ENCODE measurements at places on chromosomes 13 and 19.

- no peak for DNase-seq
Observed at GRCh38 chr13:23668562-23668961, 98.3 kb downstream of the TNFRSF19 start.

DNA sequence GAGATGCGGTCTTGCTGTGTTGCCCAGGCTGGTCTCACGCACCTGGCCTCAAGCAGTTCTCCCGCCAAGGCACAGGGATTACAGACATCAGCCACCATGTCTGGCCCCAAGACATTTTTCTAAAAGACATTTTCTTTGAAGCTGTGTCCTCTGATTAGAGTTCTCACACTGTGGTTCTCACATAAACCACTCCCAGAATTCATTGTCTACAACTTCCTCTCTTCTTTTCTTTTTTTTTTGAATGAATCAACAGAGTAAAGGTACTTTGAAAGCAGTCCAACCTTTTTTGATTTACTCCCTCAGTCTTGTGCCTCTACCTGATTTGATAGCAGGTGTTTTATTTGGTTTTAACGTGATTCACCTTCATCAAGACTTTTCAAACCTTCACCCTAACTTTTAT lies 14.3 kb upstream of the SHD start:
- no peak for DNase-seq

- no peak for DNase-seq
Observed at GRCh38 chr13:95418946-95419345, 117.7 kb upstream of the ABCC4 start.

GRCh38 chr19:46603752-46604231 lies 2.7 kb downstream of the CALM3 start:
- DNase-seq: no peak

DNA sequence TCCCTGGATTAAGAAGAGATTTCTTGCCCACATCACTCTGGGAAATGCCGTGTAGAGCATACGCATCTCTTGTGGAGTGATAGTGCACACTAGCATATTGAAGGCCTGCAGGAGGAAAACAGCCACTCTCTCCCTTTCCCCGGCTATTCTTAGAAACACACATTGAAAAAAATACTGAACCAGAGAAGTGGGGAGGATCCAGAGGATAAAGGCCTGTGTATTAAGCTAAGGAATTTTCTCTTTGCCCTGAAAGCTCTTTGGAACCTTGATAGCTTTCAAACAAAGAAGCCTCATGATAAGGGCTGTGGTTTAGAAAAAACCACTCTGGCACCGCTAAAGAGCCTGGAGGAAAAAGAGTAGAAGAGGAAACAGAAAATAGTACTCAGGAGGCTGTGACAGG lies 386.1 kb upstream of the NBEA start:
- no peak for DNase-seq

DNA sequence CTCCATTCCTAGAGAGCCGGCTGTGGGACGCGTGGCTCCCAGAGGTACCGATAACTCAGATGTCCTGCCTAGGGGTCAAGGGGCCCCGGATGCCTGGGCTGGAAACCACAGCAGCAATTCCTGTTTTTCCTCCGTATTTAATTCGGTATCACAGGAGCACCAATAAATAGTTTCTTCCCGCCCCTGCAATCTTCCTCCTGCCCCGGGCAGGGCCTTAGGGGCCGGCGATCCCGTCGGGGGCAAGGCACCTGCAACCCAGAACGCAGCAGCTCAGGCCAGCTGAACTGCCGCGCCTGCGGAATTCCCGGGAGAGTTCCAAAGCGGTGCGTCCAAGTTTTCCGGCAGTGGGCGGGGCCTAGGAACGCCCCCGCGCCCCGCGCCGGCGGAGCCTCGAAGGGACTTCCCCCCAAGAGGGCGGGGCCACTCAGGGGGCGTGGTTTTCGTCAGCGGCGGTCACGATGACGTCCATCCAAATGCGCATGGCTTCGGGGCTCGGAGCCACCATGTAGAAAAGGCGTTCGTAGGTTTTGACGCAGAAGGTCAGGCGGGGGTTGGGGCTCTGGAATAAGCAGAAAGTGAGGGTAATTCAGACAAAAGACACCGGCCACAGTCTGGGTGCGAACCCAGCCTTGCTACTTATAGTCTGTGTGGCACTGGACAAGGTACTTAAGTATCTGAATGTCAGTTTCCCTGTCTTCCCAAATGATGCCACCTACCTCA lies 9.7 kb upstream of the LYPD3 start:
- DNase-seq: peak; percentile 92

DNA sequence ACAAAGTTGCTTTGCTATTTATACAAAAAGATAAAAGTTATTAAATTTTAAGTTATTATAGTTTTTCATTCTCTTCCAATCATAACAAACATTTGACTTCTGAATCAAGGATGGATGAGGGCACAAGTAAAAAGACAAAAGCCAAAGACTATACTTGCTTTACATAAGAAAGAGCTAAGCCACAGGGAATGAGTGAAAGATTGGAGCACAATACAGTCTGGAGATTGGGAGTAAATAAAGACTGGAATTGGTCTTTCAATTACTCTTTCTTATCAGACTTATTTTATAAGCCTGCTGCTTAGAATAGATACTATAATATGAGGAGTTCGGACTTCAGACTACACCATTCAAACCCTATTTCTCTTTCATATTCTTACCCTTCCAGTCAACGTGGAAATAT lies 1874.1 kb upstream of the PRR20A start:
- DNase-seq: no peak

DNA sequence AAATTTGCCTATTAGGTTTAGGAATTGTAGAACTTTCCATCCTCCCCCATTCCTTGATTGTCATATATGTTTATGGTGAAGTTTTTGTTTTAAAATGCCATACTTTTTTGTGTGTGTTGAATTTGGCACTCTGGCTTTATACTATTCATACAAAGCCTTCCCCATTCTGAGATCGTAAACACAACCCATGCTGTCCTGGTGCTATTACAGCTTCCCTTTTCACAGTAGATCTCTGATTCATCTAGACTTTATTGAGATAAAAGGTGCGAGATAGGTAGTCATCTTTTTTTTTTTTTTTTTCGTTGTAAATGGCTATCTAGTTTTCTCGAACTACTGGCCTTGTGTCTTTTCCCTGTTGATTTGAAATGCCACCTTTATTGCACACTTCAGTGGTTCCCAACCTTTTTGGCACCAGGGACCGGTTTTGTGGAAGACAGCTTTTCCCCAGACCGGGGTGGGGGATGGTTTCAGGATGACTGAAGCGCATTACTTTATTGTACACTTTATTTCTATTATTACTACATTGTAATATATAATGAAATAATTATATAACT lies 94.6 kb downstream of the LRCH1 start:
- DNase-seq: no peak

GRCh38 chr19:5700455-5701092 lies 10.5 kb downstream of the RPL36 start:
- DNase-seq: no peak

- no peak for DNase-seq
Observed at GRCh38 chr19:4539693-4540581, at the start of gene LRG1. Gene LRG1 (minus strand): TSS chr19:4540036. CDS start chr19:4540013, 23 bp downstream.

DNA sequence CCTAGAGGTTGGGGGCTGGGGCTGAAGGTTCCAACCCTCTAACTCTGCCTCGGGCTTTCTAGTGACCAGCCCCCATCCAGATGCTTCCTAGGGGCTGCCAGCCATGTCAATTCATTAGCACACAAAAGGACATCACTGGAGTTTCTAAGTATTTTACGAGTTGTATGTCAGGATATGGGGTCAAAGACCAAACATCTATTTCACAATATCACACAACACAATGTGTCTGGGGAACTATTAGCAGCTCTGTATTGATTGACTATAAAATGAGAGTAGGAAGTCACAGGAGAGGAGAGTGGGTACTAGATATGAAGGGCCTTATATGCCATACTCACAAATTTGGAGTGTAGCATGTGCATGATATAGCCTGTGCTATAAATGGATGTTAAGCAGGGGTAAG lies 42.1 kb downstream of the LPAR6 start:
- no peak for DNase-seq

DNA sequence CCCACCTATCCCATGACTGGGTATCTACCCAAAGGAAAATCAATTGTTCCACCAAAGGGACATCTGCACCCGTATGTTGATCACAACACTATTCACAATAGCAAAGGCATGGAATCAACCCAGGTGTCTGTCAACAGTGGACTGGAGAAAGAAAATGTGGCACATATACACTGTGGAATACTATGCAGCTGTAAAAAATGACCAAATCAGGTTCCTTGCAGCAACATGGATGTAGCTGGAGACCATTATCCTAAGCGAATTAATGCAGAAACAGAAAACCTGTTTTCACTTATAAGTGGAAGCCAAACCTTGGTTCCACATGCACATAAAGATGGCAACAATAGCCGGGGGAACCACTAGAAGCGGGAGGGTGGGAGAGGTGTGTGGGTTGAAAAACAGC lies 228.6 kb downstream of the UQCRFS1 start:
- DNase-seq: no peak

DNA sequence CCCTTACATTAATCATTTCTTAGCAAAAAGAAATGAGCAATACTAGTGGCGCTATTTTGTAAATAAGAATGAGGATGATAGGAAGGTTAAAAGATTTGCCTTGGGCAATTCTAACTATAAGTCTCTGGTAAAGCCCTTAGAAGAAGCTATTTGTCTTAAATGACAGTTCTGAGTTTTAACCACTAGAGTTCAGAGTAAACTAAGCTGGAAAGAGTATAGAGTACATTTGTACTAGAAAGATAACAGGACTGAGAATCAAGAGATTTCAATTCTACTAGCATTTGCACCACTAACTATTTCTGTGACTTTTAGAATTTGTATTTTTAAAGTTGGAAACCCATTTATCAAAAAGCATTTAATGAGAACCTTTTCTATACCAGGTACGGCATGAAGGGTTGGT lies 750.3 kb downstream of the OLFM4 start:
- DNase-seq: no peak

DNA sequence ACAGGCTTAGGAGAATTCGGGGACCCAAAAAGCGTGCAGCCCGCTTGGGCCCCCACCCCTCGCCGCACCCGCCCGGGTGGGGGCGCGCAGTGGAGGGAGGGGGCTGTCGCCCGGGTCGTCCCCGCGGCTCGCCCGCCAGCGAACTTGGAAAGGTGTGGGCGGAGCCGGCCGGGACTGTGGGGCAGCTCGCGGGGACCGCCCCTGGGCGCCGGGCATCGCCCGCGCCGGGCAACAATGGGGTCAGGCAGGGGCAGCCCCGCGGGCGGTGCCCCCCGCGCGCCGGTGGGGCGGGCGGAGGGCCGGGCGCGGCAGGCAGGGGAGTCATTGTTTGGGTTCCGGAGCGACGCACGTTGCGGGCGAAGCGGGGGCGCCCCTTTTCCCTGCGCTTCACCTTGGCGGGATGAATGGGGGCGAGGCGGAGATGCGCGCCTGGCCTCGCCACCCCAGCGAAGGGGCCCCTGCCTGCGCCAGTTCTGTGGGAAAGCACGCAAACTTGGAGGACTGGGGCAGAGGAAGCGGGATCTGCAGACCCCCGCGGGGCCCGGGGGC lies 647 bp upstream of the KLF12 start:
- DNase-seq: peak; percentile 49

- DNase-seq: no peak
Observed at GRCh38 chr13:67833564-67833963, 603.4 kb upstream of the PCDH9 start.

GRCh38 chr13:104984296-104984818 lies 1551.1 kb downstream of the EFNB2 start:
- no peak for DNase-seq

- no peak for DNase-seq
Observed at GRCh38 chr13:113765564-113765910, 6.5 kb downstream of the TMEM255B start.

DNA sequence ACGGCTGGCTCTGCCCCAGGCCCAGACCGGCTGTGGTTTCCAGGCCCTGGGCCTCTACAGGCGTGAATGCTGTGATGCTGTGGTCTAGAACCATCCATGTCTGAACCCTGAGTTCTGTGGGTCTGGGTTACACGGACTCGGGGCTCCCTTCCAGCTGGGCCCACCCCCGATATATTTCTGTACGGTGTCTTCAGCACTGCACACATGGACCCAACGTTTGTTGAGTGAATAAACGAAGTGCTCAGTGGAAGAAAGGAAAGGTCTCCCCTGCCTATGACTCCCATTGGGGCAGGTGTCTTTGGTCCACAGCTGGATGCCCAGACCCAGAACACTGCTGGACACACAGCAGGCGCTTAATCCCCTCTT lies 6.7 kb downstream of the TEKTIP1 start:
- no peak for DNase-seq

DNA sequence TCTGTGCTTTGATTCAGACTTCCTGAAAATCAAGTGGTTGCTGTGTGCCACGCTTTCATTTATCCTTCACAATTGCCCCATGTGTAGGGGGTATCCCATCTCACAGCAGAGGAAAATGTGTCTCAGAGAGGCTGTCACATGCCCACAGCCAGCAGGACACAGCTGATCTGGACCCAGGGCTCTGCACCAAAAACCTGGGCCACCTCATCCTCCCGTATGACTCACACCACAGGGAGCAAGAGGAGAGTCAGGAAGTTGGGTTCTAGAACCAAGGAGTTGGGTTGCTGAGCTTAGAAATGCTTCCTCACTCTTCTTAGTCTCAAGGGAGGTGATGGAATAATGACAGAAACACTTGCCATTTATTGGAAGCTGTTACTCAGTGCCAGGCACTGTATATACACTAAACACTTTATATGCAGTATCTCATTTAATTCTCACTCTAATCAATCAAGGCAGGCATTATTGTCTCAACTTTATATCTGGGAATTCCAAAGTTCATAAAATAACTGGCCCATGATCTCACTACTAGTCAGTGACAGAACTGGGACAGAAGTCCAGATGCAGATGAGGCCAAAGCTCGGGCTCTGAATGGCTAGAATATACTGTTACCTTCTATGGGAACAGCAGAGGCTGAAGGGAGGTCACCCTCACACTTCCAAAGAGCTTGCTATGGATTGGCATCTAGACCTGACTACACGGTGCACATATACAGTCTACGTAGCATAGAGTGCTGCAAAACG lies 47.7 kb upstream of the ATP12A start:
- no peak for DNase-seq

GRCh38 chr19:50563597-50563996 lies 4.6 kb downstream of the LRRC4B start:
- no peak for DNase-seq

DNA sequence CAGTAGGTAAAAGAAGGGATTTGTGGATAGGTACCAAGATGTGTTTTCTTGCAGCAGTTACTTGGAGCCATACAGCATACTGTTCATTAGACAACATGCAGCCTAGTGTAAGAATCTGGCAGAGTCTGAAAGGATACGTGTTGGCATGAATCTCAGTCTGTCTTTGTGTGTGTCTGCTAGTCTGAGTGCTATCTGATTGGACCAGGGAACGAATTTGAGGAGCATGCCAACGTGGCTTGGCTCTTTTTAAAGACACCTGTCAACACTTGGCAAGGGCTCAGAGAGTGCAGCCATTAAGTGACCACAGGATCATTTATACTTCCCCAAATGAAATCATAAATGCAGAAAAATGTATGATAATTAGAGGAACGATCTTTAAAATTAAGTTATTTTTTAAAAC lies 27.6 kb upstream of the ATXN8OS start:
- no peak for DNase-seq
